ENCODE measurements at places on chromosomes 6 and 20.
A peak's percentile ranks its signal among the peaks of the same experiment; 100 is the strongest.

DNA sequence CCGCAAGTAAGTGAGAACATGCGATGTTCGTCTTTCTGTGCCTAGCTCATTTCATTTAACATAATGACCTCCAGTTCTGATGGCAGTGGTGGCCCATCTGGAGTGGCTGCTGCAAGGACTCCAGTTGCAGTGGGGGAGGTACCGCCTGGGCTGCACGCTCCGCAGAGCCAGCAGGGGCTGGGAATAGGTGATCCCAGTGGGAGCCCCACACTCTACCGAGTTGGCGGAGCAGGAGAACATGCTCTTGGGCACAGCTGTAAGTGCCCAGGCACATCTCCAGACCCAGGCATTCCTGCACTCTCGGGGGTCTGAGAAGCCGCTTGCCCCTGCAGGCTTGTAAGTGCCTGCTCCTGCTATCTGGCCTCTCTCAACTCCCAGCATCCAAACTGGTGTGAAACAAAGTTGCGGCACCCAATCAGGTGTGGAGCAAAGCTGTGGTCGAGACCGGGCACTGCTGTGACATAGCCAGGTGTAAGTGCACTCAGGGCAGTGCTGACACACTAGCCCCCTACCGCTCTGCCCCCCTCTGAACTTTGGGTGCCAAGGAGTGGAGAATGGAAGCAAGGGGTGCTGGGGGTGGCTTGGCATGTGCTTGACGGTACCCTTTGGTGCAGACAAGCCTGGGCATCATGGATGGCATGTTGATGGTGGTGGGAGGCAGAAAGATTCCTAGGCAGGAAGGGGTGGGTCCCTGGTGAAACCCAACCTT is 130.2 kb downstream of the HTR1B start:
- no peak for DNase-seq

DNA sequence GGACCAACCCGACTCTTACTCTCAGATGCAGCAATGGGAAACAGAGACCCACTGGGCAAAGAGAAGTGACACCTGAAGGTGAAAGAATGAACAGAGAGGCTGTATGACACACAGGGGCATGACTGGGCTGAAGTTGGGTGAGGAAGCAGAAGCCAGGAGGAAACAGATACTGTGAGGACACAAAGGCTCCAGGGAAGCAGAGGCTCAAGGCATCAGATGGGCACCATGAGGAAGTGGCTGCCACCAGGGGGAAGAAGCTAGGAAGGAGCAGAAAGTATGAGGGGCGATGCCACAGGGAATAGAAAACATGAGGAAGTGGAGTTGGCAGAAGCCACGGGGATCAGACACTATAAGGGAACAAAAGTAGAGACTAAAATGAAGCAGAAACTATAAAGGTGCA is 30.9 kb upstream of the OCSTAMP start:
- no peak for DNase-seq

- no peak for DNase-seq
These were observed 26.7 kb upstream of the IRF4 start for GRCh38 chr6:364609-365540.

- no peak for DNase-seq
These were observed 1.2 kb downstream of the ACSS1 start for GRCh38 chr20:25056690-25057233.

DNA sequence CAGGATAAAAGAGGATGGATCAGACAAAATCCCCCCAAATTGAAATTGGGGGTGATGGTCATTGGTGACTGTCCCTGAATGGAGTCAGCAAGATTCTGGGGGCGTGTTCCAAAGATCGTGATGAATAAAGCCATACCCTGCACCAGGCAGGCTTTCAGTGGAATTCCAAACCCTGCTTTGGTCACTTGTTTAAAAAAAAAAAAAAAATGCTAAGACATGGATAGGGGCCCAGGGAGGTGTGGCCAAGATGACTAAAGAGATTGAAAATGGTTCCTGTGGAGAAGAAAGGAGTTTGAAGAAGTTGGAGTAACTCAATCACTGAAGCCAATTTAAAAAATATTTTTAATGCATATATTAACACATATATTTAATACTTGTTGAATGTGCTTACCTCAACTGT is 161.4 kb upstream of the KCNG1 start:
- DNase-seq = no peak

- no peak for DNase-seq
These were observed 10.3 kb upstream of the FAXC start for GRCh38 chr6:99359800-99360199.

GRCh38 chr6:44250067-44250717 is 3.3 kb downstream of the HSP90AB1 start:
- DNase-seq = no peak

GRCh38 chr6:143698759-143699429 is 21.1 kb downstream of the PHACTR2 start:
- DNase-seq = no peak

- DNase-seq = peak; percentile 92
These were observed 19.5 kb downstream of the ZNF311 start for GRCh38 chr6:28985462-28986164.
